ENCODE measurements at places on chromosomes 2 and 18. TPM values are rescaled to one million over a fixed set of nuclear protein-coding genes. Genes with fewer than 3 reads are reported as not detected.
A peak's percentile ranks its signal among the peaks of the same experiment; 100 is the strongest.

DNA sequence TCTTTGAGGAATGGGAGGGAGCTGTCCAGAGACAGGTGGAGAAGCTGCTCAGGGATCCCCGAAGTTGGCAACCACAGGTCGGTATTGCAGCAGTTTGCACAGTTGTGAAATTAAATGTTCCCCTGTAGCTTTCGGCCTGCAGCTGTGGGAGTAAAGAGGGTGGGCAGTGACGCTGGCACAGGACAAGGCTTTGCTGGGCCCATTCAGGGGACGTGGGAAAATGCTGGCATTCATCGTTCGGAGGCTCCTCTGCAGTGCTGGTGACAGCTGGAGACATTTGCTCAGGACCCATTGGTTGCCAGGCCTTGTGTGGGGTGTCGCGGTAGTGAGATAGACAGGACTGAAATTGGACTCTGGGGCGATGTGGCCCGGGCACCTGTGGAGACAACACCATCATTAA is 173.7 kb downstream of the MYCN start:
- no peak for DNase-seq

LPIN1 gene
- 27.4 TPM for total RNA-seq

- no peak for DNase-seq
Observed at GRCh38 chr2:119252186-119253113, 28.8 kb downstream of the STEAP3 start.

DCC gene
- total RNA-seq: not detected

- peak; percentile 34 for DNase-seq
Observed at GRCh38 chr2:71609029-71609428, 155.7 kb downstream of the DYSF start.

DNA sequence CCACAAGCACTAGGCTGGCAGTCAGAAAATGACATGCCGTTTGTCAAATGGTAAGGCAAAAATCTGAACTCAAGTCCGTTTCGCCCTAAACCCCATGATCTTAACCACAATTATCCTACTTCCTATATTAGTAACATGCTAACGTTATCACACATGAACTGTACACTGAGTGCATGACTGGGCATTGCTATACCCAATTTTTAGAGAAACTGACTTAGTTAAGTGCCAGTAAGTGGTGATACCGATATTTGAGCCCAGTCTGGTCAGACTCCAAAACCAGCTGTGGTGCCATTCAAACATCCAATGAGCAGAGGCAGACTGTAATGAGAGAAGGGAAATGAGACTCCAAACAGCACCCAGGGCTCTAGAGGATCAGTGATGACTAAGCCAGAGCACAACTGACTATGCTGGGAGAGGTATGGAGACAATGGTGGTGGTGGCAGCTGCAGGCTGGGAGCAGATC is 311.7 kb upstream of the PKDCC start:
- no peak for DNase-seq

GRCh38 chr2:74238879-74239278 is 40.5 kb downstream of the MTHFD2 start:
- DNase-seq: no peak

GRCh38 chr18:44893045-44893706 is 212.5 kb downstream of the SETBP1 start:
- DNase-seq: no peak

MDH1B gene
- total RNA-seq: 1.1 TPM

- no peak for DNase-seq
Observed at GRCh38 chr2:194698012-194698411, 959.0 kb upstream of the SLC39A10 start.

- no peak for DNase-seq
Observed at GRCh38 chr18:79760881-79761280, 36.9 kb upstream of the KCNG2 start.

GRCh38 chr2:3075991-3076340 is 301.7 kb downstream of the EIPR1 start:
- no peak for DNase-seq

GRCh38 chr2:5454051-5454390 is 238.2 kb upstream of the SOX11 start:
- DNase-seq: no peak

DNA sequence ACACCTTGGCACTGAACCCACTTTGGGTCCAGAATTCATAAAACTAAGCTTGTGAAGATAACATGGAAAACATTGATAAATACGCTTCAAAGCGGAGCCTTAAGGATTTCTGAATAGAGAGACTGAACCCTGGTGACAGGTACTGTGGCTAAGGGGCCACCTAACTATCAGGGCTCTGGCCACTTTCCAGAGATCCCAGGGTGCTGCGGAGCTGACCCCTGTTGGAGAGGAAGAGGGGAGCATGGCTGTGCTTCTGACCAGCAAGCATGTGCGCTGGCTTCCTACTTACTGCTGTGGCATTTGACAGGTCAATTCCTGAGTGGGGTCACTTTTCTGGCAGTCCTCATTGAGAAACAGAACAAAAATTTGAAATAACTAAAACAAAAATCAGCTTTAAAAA is 228.3 kb downstream of the NAPG start:
- DNase-seq: no peak

- no peak for DNase-seq
Observed at GRCh38 chr2:82282111-82282882, 1977.7 kb upstream of the LRRTM1 start.

GRCh38 chr2:241312082-241312481 is 3.4 kb downstream of the HDLBP start:
- DNase-seq: no peak

DNA sequence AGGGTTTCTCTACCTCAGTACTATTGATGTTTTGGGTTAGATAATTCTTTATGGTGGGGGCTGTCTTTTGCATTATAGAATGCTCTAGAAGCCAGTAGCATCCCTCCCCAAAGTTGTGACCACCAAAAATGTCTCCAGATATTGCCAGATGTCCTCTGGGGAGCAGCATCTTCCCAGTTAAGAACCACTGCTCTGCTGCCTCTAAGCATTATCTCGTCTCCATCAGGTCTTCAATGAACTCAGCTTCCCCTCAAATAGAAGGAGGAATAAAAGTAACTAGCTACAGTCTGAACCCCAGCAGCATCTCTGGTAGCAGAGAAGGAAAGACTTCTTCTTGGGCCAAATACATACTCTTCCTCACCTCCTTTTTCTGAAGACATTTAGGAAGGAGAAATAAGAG is 244.1 kb downstream of the AGPS start:
- no peak for DNase-seq

GRCh38 chr18:56245866-56246580 is 392.4 kb downstream of the TXNL1 start:
- DNase-seq: no peak

GRCh38 chr2:223072826-223073225 is 20.8 kb downstream of the KCNE4 start:
- no peak for DNase-seq

DNA sequence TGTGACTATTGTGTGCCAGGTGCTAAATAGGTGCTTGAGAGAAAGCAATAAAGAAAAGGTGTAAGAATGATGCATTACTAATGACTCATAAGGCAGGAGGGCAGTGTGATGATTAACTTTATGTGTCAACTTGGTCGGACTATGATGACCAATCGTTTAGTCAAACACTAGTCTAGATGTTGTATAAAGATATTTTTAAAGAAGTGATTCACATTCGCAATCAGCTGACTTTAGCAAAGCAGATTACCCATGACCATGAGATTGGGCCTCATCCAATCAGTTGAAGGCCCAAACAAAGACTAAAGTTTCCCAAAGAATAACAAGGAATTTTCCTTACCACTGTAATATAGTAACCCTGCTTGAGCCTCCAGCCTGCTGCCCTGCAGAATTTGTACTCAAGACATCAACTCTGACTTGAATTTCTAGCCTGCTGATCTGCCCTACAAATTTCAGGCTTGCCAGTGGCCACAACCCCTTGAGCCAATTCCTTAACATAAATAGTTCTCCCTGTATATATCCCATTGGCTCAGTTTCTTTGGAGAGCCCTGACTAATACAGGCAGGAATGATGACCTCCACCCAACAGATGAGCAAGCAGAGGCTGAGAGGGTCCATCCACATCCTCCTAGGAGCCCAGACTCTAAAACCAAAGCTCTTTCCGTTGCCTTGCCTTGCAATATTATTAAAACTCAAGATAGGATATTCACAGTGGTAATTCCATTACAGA is 132.6 kb downstream of the ACTR3 start:
- no peak for DNase-seq

DPP10 gene
- not detected for total RNA-seq

GRCh38 chr2:191703079-191703725 is 25.3 kb downstream of the NABP1 start:
- DNase-seq: no peak

- DNase-seq: no peak
Observed at GRCh38 chr18:24019641-24020331, 5.2 kb downstream of the TTC39C start.

UBE2E3 gene
- total RNA-seq: 48.3 TPM

ALPP gene
- not detected for total RNA-seq

GRCh38 chr2:100212850-100213249 is 70.5 kb upstream of the AFF3 start:
- DNase-seq: no peak

CNDP1 gene
- total RNA-seq: not detected

DNA sequence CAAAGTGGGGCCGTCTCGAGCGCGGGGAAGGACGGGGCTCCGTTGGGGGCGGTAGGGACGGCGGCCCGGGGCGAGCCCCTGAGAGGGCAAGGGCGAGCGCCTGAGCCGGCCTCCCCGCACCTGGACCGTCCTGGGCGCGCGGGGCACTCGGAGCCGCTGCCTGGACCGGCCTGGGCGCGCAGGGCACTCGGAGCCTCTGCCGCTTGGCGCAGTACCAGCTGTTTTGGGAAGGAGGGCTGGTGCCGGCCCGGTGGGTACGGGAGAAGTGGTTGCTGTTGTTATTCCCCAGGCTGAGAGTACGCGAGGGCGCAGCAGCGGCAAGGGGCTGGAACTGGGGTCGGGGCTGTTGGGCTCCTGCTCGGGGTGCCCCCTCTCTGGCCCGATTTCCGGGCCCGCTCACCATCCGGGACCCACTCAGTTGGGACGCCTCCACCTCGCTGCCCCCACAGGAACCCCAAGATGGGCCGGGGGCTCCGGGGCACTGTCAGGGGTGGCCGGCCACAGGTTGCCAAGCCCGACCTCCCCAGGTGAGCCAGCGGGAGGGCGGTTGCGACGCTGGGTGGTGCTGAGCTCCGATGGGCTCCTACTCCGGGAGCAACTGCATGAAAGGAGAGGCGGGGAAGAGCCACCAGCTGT is 579 bp downstream of the ARHGEF4 start:
- DNase-seq: no peak

YPEL5 gene
- total RNA-seq: 36.3 TPM

NEB gene
- total RNA-seq: 136 TPM

- peak; percentile 13 for DNase-seq
Observed at GRCh38 chr18:73973972-73974371, 173.7 kb downstream of the FBXO15 start.

DNA sequence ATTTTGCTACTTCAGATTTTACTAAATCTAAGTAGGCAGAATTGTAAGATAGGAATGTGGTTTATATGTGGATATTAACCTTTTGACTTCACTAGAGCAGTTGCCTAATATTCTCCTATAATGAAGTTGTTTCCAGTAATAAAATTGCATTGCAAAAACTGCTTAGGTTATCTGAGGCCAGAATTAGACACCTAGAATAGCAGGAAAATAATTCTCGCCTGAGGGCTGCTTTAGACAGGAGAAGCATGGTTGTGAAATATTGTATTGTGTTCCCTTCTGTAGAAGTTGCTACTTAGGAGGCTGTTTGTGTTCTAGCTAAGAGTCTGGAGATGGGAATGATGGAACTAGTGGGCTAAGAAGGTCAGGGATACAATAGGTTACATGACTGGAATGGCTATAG is 146.3 kb downstream of the PLCL1 start:
- no peak for DNase-seq

DNA sequence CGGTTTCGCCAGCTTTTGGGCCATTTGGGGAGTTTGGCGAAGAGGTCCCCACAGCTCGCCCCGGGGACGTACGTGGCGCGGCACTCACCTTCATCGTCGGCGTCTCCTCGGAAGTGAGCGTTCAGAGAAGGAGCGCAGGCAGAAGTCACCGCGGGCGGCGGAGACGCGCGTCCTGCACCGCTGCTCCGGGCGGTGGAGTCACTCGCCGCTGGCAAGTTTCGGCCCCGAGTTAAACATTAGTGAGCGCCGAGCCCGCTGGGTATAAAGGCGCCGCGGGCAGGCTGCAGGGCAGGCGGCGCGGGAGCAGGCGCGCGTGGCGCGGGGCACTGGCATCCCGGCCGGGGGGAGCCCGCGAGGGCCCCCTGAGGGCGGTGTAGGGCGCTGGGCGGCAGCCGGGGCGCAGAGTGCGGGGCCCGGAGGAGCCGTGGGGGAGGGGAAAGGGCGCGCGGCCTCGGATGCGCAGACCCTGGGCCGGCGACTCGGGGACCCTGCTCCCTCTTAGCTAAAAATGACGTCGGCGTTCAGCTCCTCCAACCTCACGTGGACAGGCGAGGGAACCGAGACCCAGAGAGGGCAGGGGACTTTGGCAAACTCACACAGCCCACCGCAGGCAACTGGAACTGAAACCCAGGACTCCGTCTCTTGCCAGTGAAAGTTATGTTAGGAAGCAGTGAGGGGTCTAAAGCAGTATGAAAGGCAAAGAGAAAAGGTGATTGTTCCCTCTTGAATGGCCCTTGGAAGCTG is at the start of gene DPP4:
TSS of gene DPP4 (minus strand) at position 328 of the 744 bp plus-strand sequence. CDS start at position 94, 234 bp downstream.
- DNase-seq: no peak

SIX2 gene
- 1.1 TPM for total RNA-seq

DNA sequence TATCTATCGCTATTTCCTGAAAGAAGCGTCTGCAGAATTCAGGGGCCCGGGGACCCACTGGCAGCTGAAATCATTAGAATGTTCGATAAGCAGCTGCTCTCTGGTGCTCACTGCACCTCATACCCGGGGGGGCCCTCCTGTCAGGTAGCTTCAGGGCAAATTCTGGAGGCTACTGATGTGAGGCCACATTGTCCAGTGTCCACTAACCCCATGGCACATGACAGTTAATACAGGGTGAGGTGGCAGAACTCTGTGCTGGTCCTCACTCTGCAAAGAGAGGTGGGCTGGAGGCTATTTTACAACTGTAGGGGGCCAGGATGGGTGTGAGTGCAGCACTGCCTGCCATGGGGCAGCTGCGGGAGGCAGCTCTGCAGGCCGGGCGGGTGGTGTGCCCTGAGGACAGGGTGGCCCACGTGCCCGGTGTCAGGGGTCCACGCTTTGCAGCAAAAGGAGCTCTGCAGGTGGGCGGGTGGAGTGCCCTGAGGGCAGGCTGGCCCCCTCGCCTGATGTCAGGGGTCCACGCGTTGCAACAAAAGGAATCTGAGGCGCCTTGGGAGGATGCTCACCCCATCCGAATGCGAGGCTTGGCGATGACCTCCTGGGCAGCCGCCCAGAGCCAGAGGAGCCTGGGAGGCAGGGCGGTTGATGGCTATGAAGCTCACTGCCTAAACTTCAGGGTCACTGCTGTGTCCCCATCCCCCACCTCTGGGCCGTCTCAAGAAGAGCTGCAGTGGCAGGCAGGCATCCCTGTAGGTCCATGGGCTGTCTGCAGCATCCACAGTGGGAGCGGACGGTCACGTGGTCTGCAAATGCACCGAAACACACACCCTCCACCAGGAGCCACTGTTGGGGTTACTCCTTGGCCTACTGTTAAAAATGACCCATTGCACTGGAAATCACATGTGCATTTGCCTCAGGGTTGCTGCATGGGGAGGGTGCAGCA is 207.0 kb upstream of the SALL3 start:
- peak; percentile 32 for DNase-seq
